HS-5 (cell line): ENCODE measurements at places on chromosomes 3 and 15.

GRCh38 chr15:75353604-75354003 lies 6.8 kb downstream of the NEIL1 start:
- DNase-seq: no peak

DNA sequence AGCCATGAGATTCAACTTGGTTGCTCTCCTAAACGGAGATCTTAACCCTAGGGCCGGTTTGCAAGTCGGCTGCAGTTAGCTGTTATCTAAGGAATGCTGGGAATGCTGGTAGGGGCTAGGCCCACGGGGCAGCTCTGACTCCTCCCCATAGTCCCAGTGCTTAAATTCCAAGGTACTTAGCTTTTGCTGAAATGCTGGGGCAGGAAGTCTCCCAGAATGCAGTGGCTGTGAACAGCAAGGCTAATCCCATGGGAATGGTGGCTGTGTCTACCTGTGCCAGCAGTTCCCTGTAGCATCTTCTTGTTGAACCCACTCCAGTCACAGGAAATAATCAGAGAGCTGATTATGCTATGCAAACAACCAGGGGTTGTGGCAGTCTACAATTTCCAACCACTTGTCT lies 102.5 kb upstream of the TJP1 start:
- peak; percentile 65 for DNase-seq

DNA sequence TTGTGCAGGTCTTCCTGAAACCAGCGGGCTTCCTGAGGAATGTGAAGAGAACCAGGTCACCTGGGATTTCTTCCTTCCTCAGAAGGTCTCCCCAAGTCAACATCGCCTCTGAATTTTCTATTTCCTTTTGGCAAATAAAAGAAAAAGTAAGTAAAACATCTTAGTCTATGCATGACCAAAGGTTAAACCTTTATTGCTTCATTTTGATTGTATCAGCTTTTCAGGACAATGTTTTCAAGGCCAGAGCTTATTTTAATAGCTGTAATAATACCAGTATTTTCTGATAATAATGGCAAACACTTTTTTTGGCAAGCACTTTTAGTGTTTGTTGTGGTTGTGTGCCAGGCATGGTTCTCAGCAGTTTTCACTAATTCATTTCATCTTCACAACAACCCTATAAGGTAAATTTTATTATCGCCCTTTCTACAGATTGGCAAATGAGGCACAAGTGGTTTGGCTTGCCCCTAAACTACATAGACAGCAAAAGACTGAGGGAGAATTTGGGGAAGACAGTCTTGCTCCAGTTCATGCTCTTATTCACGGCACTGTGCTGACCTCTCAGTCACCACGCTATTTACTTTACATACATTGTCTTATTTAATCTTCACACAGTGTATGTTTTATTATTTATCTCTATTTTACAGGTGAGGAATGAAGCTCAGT lies 110.4 kb downstream of the RPL22L1 start:
- DNase-seq: no peak

GRCh38 chr3:151766454-151766853 lies 32.7 kb downstream of the AADACL2 start:
- peak; percentile 31 for DNase-seq

DNA sequence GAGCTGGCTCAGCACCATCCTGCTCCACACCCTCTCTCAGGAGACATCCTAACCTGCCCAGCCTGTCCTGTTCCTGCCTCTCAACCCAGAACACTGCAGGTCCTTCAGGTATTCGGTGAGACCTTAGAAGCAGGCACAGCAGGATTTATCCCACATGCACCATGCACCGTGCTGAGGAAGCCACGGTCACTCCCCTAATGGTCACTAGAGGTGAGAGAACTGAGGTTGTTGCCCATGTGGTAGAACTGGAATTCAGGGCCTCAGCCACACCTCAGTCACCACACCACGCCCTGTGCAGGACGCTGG lies 36.9 kb downstream of the APBA2 start:
- DNase-seq: no peak

- DNase-seq: no peak
Observed at GRCh38 chr3:98885851-98886250, 15.6 kb downstream of the DCBLD2 start.

- no peak for DNase-seq
Observed at GRCh38 chr15:73892446-73893226, 19.3 kb downstream of the TBC1D21 start.

DNA sequence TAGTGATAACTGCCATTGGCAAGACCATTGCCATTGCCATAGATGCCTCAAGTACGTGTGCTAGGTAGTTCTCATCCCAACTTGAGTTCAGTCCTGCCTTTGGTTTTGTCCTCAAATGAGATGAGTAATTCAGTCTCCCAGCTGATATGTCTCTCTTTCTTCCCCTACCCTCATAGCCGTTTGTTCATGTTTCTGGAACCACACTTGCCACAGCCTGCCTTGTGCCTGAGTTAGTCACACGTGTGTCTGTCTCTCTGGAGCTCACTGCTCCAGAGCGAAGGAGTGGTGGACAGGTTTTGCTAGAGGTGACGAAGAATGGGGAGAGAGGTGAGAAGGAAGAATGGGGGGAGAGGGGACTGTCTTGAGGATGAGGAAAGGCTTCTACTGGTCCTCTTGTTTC lies 88.0 kb upstream of the IGF1R start:
- no peak for DNase-seq

GRCh38 chr15:77538793-77539497 lies 93.8 kb downstream of the LINGO1 start:
- no peak for DNase-seq

DNA sequence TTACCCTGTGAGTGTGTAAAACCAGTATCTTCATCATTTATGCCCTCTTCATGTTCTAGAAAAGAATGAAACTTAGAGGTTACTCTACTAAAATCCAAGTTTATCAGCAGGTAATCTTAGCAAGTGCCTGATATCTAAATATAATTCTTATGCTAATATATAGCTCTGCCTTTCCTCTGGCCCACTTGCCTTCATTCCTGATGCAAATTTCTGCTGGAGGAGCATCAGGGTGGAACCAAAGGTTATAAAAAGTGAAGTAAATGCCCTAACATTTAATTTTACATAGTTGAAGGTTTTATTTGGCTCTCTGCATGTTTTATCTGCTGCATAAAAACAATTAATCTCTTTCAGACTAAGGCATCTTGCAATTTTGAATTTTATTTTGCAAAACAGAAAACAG lies 936.2 kb downstream of the ROBO2 start:
- DNase-seq: no peak

GRCh38 chr3:146072824-146073223 lies 88.2 kb downstream of the PLOD2 start:
- no peak for DNase-seq

GRCh38 chr3:100348727-100349126 lies 14.2 kb downstream of the NIT2 start:
- DNase-seq: no peak

GRCh38 chr15:85030301-85030929 lies 48.8 kb downstream of the PDE8A start:
- DNase-seq: no peak

DNA sequence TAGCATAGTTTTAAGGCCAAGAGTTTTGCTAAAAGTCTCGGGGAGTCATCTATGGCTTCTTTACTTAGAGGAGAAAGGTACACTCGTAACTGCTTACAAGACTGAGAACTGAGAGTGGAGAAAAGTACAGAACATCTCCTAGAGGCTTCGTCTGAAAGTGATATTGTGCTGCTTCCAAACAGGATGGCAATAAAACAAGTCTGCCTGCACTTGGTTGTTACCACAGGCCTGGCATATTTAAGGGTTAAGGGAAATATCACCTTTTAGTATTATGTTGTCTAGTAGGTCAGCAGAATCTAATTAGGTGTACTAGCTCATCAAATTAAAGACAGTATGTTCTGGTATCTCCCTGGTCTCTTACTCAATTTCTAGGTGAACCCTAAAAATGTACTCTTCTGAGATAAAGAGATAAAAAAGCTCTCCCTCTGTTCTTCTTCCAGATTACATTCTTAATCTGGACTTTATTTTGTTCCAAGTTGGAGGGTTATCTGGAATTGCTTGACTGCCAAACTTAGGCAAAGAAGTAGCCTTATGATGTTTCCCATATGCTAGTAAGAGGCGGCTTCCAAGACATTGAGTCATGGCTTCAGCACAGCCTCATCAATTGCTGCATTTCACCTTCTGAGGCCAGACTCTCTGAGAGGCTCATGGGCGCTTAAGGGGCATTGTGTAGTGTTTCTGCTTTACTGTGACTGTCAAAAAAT lies 181.3 kb downstream of the LSAMP start:
- DNase-seq: peak; percentile 6
